M059J (cell line): ENCODE measurements at places on chromosomes 16 and 17. TPM values are rescaled to one million over a fixed set of nuclear protein-coding genes. Genes with fewer than 3 reads are reported as not detected.
A peak's percentile ranks its signal among the peaks of the same experiment; 100 is the strongest.

GRCh38 chr16:78976212-78976611 lies 624.3 kb downstream of the MAF start:
- no peak for DNase-seq

Gene CRISPLD2
- 22.7 and 37.3 TPM in 2 replicates for total RNA-seq

Gene SOX15
- not detected in 2 replicates for total RNA-seq

DNA sequence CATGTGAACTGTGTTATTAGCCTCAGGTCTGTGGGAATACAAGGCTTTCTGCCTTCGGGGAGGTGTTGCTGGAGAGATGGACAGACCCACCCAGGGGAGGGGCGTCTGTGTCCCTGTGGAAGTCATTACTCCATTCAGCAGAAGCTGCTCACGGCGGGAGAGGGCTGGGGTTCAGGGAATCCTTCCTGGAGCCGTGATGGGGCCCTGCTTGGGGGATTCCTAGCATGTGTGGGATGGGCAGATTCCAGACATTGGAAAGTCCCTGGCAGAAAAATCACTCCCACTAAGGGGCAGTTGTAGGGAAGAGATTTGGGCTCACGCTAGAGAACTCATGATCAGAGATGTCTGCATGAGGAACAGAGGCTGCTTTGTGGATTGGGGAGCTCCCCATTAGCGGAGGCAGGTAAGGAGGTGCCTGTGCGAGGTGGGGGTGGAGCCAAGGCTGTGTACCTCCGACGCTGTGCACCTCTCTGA lies 56.3 kb upstream of the IL34 start:
- DNase-seq, result no peak

GRCh38 chr17:60526726-60527125 lies 684 bp upstream of the APPBP2 start:
- DNase-seq, result peak; percentile 10

Gene C16orf46
- 1.4 TPM in 1 of 2 replicates, not detected in the other for total RNA-seq

DNA sequence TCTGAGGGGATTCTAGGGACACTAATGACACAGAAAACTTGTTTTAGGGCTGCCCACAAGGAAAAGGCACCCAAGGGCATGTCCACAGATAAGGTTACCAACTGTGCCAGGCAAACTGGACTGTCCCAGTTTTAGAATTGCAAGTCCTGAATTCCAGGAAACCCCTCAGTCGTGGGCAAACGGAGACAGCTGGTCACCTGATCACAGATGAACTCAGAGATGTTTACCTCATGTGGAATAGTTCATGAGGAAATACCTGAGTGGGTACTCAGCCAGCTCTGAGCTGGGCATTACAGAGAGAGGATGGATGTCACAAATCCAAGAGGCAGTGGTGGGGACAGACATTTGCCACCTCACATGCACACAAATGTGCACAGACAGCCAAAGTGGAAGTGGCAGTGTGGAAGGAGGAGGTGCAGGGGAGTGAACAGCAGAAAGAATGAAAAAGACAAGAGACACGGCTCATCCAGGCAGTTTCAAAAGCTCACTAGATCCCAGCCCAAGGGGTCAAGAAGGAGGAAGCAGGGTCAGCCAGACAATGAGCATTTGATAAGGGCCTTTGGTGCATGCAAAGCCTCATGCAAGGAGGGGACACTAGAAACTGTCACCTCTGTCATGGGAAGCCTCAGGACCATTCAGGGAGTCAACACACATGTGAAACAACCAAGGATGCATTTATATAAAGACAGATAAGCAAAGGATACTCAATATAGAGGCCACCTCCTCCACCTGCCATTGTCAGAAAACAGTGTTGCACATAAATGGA lies 24.8 kb downstream of the TTLL6 start:
- DNase-seq, result peak; percentile 38

Gene PIK3R5
- not detected in 2 replicates for total RNA-seq

Gene MXRA7
- 125 and 142 TPM in 2 replicates for total RNA-seq

GRCh38 chr17:77011173-77012011 lies 129.4 kb upstream of the SEC14L1 start:
- DNase-seq, result peak; percentile 43
